Sigmoid colon (tissue), 7 donors: ENCODE measurements at places on chromosomes 12 and 14. TPM values are rescaled to one million over a fixed set of nuclear protein-coding genes. Genes with fewer than 3 reads are reported as not detected.

The TMEM253 gene
- total RNA-seq, result 1.1 TPM

GRCh38 chr12:95319694-95320331 is 102.2 kb downstream of the VEZT start:
- H3K4me3 ChIP-seq, result no peak overlapping the region
- no peaks in the 10 kb centered on the region for H3K27me3 ChIP-seq
- DNase-seq, result no peak
- no peaks in the 10 kb centered on the region for H3K4me1 ChIP-seq

DNA sequence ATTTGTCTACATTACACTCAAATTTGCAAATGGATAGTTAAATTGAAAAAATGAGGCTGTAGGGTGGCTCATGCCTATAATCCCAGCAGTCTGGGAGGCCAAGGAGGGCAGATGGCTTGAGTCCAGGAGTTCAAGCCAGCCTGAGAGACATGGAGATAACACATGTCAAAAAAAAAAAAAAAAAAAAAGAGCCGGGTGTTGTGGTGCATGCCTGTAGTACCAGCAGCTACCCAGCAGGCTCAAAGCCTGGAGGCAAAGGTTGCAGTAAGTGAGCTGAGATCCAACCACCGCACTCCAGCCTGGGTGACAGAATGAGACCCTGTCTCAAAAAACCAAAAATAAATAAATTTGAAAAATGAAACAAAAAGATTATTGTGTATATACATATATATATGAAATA is 119.9 kb upstream of the MGAT4C start:
- H3K36me3 ChIP-seq, result no peaks in the 10 kb centered on the region
- no peaks in the 10 kb centered on the region for H3K27me3 ChIP-seq
- DNase-seq, result no peak
- no peaks in the 10 kb centered on the region for H3K4me1 ChIP-seq

GRCh38 chr14:76760331-76761135 is 735 bp upstream of the VASH1 start:
- peak overlapping the region; percentile 62 for H3K4me3 ChIP-seq
- peaks cover 34% of the 10 kb centered on the region for H3K4me1 ChIP-seq
- no peaks in the 10 kb centered on the region for H3K36me3 ChIP-seq
- no peaks in the 10 kb centered on the region for H3K27me3 ChIP-seq
- DNase-seq, result no peak

- no peaks in the 10 kb centered on the region for H3K27me3 ChIP-seq
- H3K4me1 ChIP-seq, result no peaks in the 10 kb centered on the region
- H3K36me3 ChIP-seq, result no peaks in the 10 kb centered on the region
- H3K4me3 ChIP-seq, result no peak overlapping the region
- DNase-seq, result no peak
These were observed 585.6 kb upstream of the MIS18BP1 start for GRCh38 chr14:45838597-45838996.

GRCh38 chr12:75260316-75260715 is 50.7 kb upstream of the KCNC2 start:
- no peaks in the 10 kb centered on the region for H3K36me3 ChIP-seq
- no peaks in the 10 kb centered on the region for H3K4me1 ChIP-seq
- H3K27ac ChIP-seq, result no peak overlapping the region

- H3K4me1 ChIP-seq, result peaks cover 28% of the 10 kb centered on the region
- no peaks in the 10 kb centered on the region for H3K27me3 ChIP-seq
- no peaks in the 10 kb centered on the region for H3K36me3 ChIP-seq
- H3K27ac ChIP-seq, result peak overlapping the region; percentile 70
- no peak for DNase-seq
These were observed 199.9 kb upstream of the FOXN3 start for GRCh38 chr14:89616852-89617341.

- no peaks in the 10 kb centered on the region for H3K4me1 ChIP-seq
- DNase-seq, result no peak
- H3K4me3 ChIP-seq, result peak overlapping the region; percentile 93
- H3K36me3 ChIP-seq, result no peaks in the 10 kb centered on the region
- H3K27me3 ChIP-seq, result no peaks in the 10 kb centered on the region
These were observed 1.2 kb downstream of the PPP1CC start for GRCh38 chr12:110741341-110742095.

DNA sequence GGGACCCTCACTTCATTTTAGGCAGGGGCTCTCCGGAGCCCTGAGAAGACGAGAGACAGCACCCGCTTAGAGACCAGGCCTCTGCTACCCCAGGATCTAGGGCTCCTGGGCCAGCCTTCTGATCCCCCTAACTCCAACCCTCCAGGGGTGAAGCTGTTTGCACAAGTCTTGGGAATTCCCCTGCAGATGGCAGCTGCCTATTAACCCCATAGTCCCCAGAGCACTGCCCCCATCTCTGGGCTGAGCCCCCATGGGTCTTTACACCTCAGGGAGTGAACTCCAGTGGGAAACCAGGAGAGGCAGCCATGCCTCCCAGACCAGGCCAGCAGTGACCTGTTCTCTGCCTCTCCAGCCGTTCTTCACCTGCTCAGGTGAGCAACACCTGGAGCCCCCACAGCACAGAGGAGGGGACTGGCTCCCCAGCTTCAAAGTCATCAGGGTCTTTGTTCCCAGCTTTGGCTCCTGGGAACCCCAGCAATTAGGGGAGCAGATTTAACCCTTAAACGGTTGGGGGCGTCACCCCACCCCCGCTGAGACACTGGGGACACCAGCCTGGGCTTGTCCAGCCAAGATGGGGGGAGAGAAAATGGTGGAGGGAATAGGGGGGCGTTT is 2.3 kb downstream of the WNT10B start:
- peaks cover 46% of the 10 kb centered on the region for H3K27me3 ChIP-seq
- H3K27ac ChIP-seq, result no peak overlapping the region
- peaks cover 27% of the 10 kb centered on the region for H3K4me1 ChIP-seq
- no peaks in the 10 kb centered on the region for H3K36me3 ChIP-seq
- H3K4me3 ChIP-seq, result no peak overlapping the region

The SPIC gene
- total RNA-seq, result not detected

The MTERF2 gene
- total RNA-seq, result 31.1 TPM

The ASB2 gene
- 178 TPM for total RNA-seq

GRCh38 chr12:103279444-103279843 is 216.3 kb downstream of the C12orf42 start:
- no peak overlapping the region for H3K4me3 ChIP-seq
- H3K4me1 ChIP-seq, result no peaks in the 10 kb centered on the region
